ENCODE measurements at places on chromosomes 13 and 19.

GRCh38 chr13:73607489-73608156 lies 526.6 kb downstream of the KLF12 start:
- no peak for DNase-seq

GRCh38 chr19:43446746-43447489 lies 18.5 kb downstream of the LYPD3 start:
- DNase-seq = peak; percentile 58

DNA sequence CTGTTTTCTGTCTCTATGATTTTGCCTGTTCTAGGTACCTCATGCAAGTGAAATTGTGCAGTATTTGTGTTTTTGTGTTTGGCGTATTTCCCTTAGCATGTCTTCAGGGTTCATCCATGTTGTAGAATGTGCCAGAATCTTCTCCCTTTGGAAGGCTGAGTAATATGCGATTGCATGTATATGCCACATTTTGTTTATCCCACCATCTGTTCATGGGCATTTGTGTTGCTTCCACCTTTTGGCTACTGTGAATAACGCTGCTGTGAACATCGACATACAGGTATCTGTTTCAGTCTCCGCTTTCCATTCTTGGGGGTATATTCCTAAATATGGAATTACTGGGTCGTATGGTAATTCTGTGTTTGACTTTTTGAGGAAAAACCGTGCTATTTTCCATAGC lies 190.0 kb downstream of the ATP8A2 start:
- DNase-seq = no peak

- DNase-seq = no peak
Measured at GRCh38 chr13:31264151-31264550, 64.4 kb downstream of the B3GLCT start.

DNA sequence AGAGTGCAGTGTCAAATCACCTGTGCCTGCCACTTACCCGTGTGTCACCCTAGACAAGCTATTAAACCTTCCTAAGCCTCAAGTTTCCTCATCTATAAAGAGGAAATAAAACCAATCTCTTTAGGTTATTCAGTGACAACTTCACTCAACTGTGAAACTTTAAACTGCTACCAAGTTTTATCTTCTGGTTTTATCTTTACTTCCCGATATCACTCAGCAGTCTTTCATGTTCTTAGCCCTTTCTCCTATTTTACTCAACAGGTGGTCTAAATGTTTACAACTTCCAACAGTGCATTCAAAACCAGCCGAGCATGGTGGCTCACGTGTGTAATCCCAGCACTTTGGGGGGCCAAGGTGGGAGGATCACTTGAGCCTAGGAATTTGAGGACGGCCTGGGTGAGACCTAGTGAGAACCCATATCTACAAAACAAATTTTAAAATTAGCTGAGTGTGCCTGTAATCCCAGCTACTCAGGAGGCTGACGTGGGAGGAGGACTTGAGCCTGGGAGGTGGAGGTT lies 59.6 kb downstream of the GPALPP1 start:
- DNase-seq = no peak

DNA sequence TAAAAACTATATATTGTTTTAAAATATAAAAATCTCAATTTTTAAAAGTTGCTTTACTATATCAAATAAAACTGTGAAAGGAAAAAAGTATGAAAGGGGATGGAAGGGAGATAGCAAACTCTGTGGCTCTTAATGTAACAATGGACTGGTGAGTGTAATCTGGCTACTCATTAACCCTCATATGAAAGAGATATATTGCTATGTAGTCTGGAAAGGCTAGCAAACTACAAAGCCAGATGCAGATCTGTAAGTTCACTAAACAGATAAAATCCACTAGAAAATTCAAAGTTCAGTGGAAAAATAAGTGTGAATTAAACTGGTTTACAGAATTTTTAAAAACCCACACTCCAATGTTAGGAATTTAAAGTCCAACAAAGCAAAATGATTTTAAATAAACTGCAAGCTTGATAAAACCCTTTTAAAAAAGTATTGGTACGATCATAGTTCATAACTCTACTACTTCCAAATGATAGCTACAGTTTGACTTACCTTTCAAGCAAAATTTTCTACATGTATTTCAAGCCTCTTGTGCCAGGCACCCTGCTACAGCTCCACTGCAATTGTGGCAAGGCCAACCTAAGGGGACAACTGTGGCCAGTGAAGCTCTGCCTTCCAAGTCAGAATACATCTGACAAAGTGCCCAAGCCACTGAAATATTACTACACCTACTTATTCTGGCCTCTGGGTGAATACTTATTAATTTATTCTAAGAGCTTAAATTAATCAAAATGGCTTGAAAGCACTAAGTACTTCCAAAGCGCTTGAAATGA lies 647 bp upstream of the ELF1 start:
- no peak for DNase-seq

- DNase-seq = no peak
Measured at GRCh38 chr13:113786262-113786841, 27.3 kb downstream of the TMEM255B start.

All from stimulated activated CD8-positive, alpha-beta memory T cell treated with anti-CD3 and anti-CD28 coated beads, Interleukin-12 subunit alpha, Interleukin-12 subunit beta, amount 100 ng/mL, for 4 hours (primary cell).